Fibroblast of skin of right quadriceps (primary cell): ENCODE measurements at places on chromosomes 3 and 15.

- no peak for DNase-seq
Measured at GRCh38 chr3:38478901-38479300, 17.2 kb upstream of the EXOG start.

DNA sequence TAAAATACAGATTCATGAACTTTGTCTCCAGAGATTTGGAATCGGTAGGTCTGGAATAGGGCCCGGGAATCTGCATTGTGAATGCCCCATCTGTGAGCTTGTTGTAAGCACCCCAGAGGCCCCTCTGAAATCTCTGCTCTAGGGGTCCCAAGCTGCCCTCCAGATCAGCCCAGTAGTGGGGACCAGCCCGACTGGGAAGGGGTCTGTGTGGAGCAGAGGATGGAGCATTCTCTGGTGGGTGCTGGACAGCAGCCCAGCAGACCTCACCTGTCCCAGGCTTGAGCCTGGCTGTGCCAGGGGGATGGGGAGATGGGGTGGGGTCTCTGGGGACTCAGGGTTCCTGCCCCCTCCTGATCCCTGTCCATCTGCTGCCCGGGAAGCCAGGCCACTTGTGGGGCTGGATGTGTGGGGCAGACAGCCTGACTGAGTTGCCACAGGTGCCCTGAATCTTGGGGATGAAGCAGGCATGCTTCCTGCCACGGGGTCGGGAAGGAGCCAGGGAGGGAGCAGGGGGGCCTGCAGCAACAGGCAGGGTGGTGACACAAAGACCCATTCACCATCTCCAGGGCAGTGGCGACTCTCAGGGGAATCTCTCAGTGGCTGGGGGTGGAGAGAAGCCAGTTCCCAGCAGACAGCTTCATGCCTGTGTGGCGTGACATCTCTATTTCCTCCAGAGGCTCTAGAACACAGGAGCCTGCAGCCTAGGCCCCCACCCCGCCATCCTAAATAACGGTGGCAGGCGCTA lies 99.3 kb downstream of the WNT7A start:
- no peak for DNase-seq

GRCh38 chr3:154971341-154971740 lies 108.8 kb upstream of the MME start:
- DNase-seq, result peak; percentile 59

GRCh38 chr3:156725682-156726081 lies 51.3 kb downstream of the TIPARP start:
- DNase-seq, result no peak

DNA sequence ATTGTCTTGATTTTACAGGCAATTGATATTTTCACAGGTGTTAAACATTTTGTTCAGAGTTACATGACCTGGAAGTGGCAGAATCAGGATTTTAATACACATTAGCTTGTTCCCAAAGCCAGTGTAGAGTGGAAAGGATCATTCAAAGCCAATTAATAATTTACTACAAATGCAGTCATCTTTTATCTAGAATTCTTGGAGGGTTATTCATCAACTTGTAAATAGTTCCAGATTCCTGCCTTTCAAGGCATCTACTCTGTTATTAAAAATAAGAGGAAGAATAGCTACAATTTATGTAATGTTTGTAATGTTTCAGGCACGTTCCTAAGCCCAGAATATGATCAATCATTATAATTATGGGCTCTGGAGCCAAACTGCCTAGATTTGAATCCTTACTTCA lies 358.5 kb downstream of the ZNF385D start:
- peak; percentile 54 for DNase-seq

DNA sequence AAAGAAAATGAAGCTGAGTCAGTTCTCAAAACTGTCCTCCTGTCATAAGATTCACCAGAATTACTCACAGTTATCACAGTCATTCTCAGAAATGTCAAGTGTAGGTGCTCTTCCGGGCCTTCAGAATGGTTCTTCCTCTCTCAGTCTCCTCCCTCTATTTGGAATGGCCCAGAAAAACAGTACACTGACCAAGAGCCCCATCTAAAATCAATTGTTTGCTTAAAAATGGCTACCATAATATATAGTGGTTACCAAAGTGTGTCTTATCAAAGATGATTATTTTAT lies 99.8 kb downstream of the MECOM start:
- DNase-seq, result no peak
